ENCODE measurements at places on chromosomes 4 and X. TPM values are rescaled to one million over a fixed set of nuclear protein-coding genes. Genes with fewer than 3 reads are reported as not detected.

GRCh38 chr4:5609306-5610007, 98.9 kb downstream of the EVC2 start:
- H3K4me3 ChIP-seq: no peak overlapping the region
- H3K27me3 ChIP-seq: no peaks in the 10 kb centered on the region
- no peak for DNase-seq
- H3K4me1 ChIP-seq: no peaks in the 10 kb centered on the region

DNA sequence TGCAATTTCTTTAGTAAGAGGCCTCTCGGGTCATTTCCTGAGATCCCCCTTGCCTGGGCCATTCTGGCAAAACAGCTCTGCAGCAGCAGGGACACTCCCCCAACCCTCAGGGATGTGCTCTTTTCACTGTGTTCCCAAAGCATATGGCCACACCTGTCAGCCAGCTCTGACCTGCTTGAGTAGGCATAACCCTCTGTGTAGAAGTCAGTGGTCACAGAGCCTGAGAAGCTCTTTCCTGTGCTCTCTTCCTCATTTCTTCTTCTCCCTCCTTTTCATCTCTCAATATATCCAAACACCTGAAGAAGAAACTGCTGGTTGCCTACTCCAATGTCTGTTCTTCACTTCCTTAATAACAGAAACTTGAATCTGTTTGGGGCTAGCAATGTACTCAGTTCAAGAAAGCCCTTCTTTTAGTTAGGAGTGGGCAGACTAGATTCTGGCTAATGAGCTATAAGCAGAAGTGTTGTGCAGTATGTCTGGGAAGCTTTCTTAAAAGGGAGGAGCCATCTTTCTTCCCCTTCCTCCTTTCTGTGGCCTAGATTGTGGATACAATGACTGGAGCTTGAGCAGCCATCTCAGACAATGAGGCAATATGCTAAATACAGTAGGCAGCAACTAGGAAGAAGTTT, 73.3 kb downstream of the PRPS1 start:
- H3K27ac ChIP-seq: no peak overlapping the region
- no peak overlapping the region for H3K4me3 ChIP-seq
- H3K36me3 ChIP-seq: no peaks in the 10 kb centered on the region
- no peak for DNase-seq
- H3K4me1 ChIP-seq: no peaks in the 10 kb centered on the region

GRCh38 chr4:119118397-119118796, 17.2 kb upstream of the MYOZ2 start:
- no peak for DNase-seq
- H3K27ac ChIP-seq: no peak overlapping the region
- H3K27me3 ChIP-seq: no peaks in the 10 kb centered on the region
- H3K36me3 ChIP-seq: no peaks in the 10 kb centered on the region

GRCh38 chr4:122836941-122837340, 10.3 kb downstream of the FGF2 start:
- H3K36me3 ChIP-seq: no peaks in the 10 kb centered on the region
- H3K4me3 ChIP-seq: no peak overlapping the region
- no peak for DNase-seq
- no peak overlapping the region for H3K27ac ChIP-seq
- peaks cover under 1% of the 10 kb centered on the region for H3K4me1 ChIP-seq

- no peaks in the 10 kb centered on the region for H3K36me3 ChIP-seq
- H3K4me3 ChIP-seq: no peak overlapping the region
- no peak overlapping the region for H3K27ac ChIP-seq
Measured at GRCh38 chr4:133621628-133622027, 472.5 kb downstream of the PCDH10 start.

DNA sequence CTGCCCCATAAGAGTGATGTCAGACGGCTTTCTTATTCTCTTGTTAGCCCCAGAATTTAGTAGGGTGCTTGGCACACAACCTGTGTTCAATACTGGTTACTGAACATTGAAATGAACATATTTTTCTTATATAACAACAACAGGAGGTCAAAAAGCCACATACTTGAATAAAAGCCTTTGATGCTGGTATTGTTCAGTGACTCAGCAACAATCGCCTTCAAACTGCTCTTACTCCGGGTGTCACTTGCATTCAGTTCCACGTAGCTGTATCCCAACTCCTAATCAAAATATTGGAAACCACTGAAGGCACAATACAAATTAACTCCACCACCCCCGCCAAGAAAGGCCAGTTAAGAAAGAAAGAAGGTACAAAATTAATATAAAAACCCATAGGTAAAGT, 61.5 kb downstream of the RFC1 start:
- H3K4me1 ChIP-seq: no peaks in the 10 kb centered on the region
- H3K27ac ChIP-seq: no peak overlapping the region
- peaks cover 5% of the 10 kb centered on the region for H3K36me3 ChIP-seq
- no peaks in the 10 kb centered on the region for H3K27me3 ChIP-seq
- no peak for DNase-seq
- no peak overlapping the region for H3K4me3 ChIP-seq

- H3K4me3 ChIP-seq: peak within 1 kb of the TSS; percentile 16
- no peaks in the 10 kb centered on the region for H3K27me3 ChIP-seq
- H3K27ac ChIP-seq: no peak within 1 kb of the TSS
- DNase-seq: peak; percentile 53
- H3K36me3 ChIP-seq: no peaks in the 10 kb centered on the region
- H3K4me1 ChIP-seq: no peaks in the 10 kb centered on the region
Measured at GRCh38 chrX:21374163-21374993, at the start of gene CNKSR2. Gene CNKSR2, plus strand, starts transcription at chrX:21374418. Its CDS starts 480 bp downstream, at chrX:21374898.

- DNase-seq: no peak
- H3K4me3 ChIP-seq: no peak overlapping the region
- H3K27me3 ChIP-seq: no peaks in the 10 kb centered on the region
Measured at GRCh38 chr4:1177274-1178141, 5.1 kb upstream of the SPON2 start.

DNA sequence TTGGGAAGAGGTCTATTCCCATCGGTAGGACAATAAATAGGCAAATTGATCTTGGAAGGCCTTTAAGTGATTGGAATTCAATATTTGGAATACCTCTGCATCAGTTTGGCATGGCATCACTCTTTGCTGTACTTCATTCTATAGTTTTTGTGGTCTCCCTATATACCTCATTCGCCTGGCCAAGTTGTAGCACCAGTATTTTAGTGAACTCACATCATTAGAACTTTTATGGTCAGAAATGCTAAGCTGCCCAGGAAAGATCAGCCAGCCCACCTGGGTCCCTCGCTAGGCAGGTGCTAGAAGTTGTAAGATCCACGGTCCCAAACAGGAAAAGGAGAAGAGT, 40.3 kb downstream of the ZCCHC13 start:
- no peaks in the 10 kb centered on the region for H3K27me3 ChIP-seq
- no peaks in the 10 kb centered on the region for H3K4me1 ChIP-seq
- H3K36me3 ChIP-seq: no peaks in the 10 kb centered on the region
- no peak overlapping the region for H3K4me3 ChIP-seq
- no peak overlapping the region for H3K27ac ChIP-seq

- DNase-seq: no peak
- no peaks in the 10 kb centered on the region for H3K36me3 ChIP-seq
- no peak overlapping the region for H3K27ac ChIP-seq
- no peaks in the 10 kb centered on the region for H3K27me3 ChIP-seq
Measured at GRCh38 chr4:57655342-57655741, 545.2 kb upstream of the IGFBP7 start.

GRCh38 chrX:44871931-44872820, 812 bp upstream of the KDM6A start:
- no peak for DNase-seq
- no peaks in the 10 kb centered on the region for H3K36me3 ChIP-seq
- H3K27me3 ChIP-seq: no peaks in the 10 kb centered on the region
- peak overlapping the region; percentile 83 for H3K4me3 ChIP-seq
- no peaks in the 10 kb centered on the region for H3K4me1 ChIP-seq

- no peak overlapping the region for H3K4me3 ChIP-seq
- no peaks in the 10 kb centered on the region for H3K36me3 ChIP-seq
- peaks cover 2% of the 10 kb centered on the region for H3K27me3 ChIP-seq
- no peaks in the 10 kb centered on the region for H3K4me1 ChIP-seq
- no peak overlapping the region for H3K27ac ChIP-seq
Measured at GRCh38 chr4:40481977-40482376, 146.8 kb downstream of the CHRNA9 start.

- no peak overlapping the region for H3K4me3 ChIP-seq
- H3K27me3 ChIP-seq: no peaks in the 10 kb centered on the region
- H3K4me1 ChIP-seq: no peaks in the 10 kb centered on the region
- no peaks in the 10 kb centered on the region for H3K36me3 ChIP-seq
Measured at GRCh38 chr4:122458625-122459024, 2.1 kb upstream of the IL2 start.

DNA sequence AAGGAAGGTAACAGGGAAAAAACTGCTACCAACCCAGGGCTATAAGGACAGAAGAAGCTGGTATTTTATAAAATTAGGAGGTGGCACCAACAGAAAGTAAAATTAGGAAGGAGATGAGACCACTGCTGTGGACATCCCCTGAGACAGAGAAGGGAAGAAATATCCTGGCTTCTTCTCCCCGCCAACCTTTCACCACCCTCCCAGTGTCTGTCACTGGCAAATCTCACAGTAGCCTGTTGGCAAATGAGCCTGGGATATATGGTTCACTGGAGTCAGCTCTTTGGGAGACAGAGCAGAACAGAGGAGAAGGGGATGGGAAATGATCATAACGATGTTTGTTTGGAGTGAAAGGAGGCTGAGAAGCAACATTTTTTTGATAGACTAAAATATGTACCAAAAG, 190.9 kb upstream of the PACRGL start:
- no peaks in the 10 kb centered on the region for H3K4me1 ChIP-seq
- DNase-seq: no peak
- no peaks in the 10 kb centered on the region for H3K36me3 ChIP-seq

- H3K27me3 ChIP-seq: no peaks in the 10 kb centered on the region
- no peaks in the 10 kb centered on the region for H3K36me3 ChIP-seq
- H3K4me1 ChIP-seq: no peaks in the 10 kb centered on the region
- H3K27ac ChIP-seq: no peak overlapping the region
Measured at GRCh38 chr4:23332313-23332712, 557.5 kb downstream of the PPARGC1A start.

- no peaks in the 10 kb centered on the region for H3K27me3 ChIP-seq
- no peaks in the 10 kb centered on the region for H3K4me1 ChIP-seq
- H3K27ac ChIP-seq: no peak overlapping the region
- H3K4me3 ChIP-seq: peak overlapping the region; percentile 61
- DNase-seq: peak; percentile 58
- no peaks in the 10 kb centered on the region for H3K36me3 ChIP-seq
Measured at GRCh38 chrX:140766024-140766611, 56.6 kb downstream of the LINC00632 start.

GRCh38 chr4:71189471-71189870, 149.3 kb upstream of the SLC4A4 start:
- no peak overlapping the region for H3K27ac ChIP-seq
- H3K36me3 ChIP-seq: no peaks in the 10 kb centered on the region
- DNase-seq: no peak
- no peaks in the 10 kb centered on the region for H3K4me1 ChIP-seq

DNA sequence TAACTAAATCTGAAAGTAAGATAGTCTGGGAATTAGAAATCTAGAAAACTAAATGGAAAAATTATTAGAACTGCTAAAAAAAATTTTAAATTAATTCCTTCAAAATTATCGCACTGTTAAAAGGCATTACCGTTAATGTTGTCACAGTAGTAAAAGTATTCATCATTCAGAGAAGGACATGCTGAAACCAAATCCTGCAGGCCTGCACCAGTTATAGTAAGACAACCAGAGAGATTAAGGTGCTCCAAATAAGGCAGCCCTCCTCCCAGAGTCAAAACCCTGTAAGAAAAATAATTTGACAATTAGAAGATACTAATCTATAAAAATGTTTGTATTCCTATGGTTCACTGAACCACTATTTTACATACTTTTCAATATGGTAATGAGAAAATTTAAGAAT, 43.0 kb downstream of the FBXL5 start:
- no peaks in the 10 kb centered on the region for H3K27me3 ChIP-seq
- H3K4me3 ChIP-seq: no peak overlapping the region
- no peaks in the 10 kb centered on the region for H3K4me1 ChIP-seq
- DNase-seq: no peak
- no peaks in the 10 kb centered on the region for H3K36me3 ChIP-seq

- no peak overlapping the region for H3K27ac ChIP-seq
- H3K4me1 ChIP-seq: no peaks in the 10 kb centered on the region
- H3K36me3 ChIP-seq: no peaks in the 10 kb centered on the region
- no peaks in the 10 kb centered on the region for H3K27me3 ChIP-seq
- H3K4me3 ChIP-seq: no peak overlapping the region
Measured at GRCh38 chr4:3715855-3716630, 50.1 kb upstream of the ADRA2C start.

- H3K27me3 ChIP-seq: no peaks in the 10 kb centered on the region
- DNase-seq: no peak
- H3K4me1 ChIP-seq: no peaks in the 10 kb centered on the region
- H3K4me3 ChIP-seq: no peak overlapping the region
Measured at GRCh38 chr4:79241846-79242245, 84.0 kb downstream of the NAA11 start.

GRCh38 chrX:133365871-133366611, 49.2 kb downstream of the GPC4 start:
- no peaks in the 10 kb centered on the region for H3K27me3 ChIP-seq
- no peak for DNase-seq
- no peak overlapping the region for H3K4me3 ChIP-seq
- H3K27ac ChIP-seq: no peak overlapping the region
- H3K4me1 ChIP-seq: peaks cover 5% of the 10 kb centered on the region

DNA sequence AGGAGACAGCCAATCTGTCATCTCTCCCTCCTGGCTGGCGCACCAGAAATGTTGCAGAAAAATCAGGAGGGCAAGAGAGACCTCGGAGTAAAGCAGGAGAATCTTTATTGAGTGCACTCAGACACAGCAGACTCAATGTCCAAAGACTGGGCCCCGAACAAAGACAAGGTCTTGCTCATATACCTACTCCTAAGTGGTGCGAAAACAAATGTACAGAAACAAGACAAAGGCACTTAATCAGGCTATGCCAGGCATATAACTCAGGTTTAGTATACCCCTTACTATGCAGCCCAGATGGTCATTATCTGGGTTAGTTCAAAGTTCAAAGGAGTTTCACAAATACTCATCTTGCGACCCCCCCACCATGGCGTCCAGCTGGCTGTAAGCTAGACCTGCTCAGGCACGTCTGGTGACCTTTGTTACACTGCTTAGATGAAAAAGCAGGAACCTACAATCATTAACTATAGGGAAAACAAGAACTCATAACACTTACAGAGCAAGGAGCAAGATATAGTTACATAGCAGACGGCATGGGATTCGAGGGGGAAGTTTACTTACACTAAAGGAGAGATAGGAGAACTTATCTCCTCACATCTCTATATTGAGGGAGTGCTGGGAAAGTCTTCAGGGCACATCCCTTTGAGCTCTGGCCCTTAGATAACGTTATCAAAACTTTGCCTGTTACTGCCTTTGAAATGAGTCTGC, 27.5 kb downstream of the SULT1E1 start:
- no peaks in the 10 kb centered on the region for H3K4me1 ChIP-seq
- no peak for DNase-seq
- H3K27me3 ChIP-seq: no peaks in the 10 kb centered on the region
- no peak overlapping the region for H3K27ac ChIP-seq

GRCh38 chr4:36445480-36445879, 164.1 kb downstream of the DTHD1 start:
- H3K4me1 ChIP-seq: no peaks in the 10 kb centered on the region
- DNase-seq: no peak
- H3K4me3 ChIP-seq: no peak overlapping the region
- H3K36me3 ChIP-seq: no peaks in the 10 kb centered on the region
- H3K27ac ChIP-seq: no peak overlapping the region

- no peak overlapping the region for H3K27ac ChIP-seq
- no peaks in the 10 kb centered on the region for H3K4me1 ChIP-seq
- no peak for DNase-seq
Measured at GRCh38 chrX:20463296-20464075, 196.8 kb upstream of the RPS6KA3 start.

TCEANC gene
- 1.5 TPM for polyA plus RNA-seq

BEND4 gene
- not detected for polyA plus RNA-seq

PAGE2B gene
- polyA plus RNA-seq: not detected

SRPX2 gene
- polyA plus RNA-seq: 11.6 TPM

UGT2A1 gene
- polyA plus RNA-seq: not detected

SMC1A gene
- 9.0 TPM for polyA plus RNA-seq

ELOVL6 gene
- polyA plus RNA-seq: 1.4 TPM

HMGN5 gene
- 46.5 TPM for polyA plus RNA-seq

ODAM gene
- polyA plus RNA-seq: not detected
